ENCODE measurements at places on chromosomes 2 and 18. TPM values are rescaled to one million over a fixed set of nuclear protein-coding genes. Genes with fewer than 3 reads are reported as not detected.

GRCh38 chr2:165818920-165819319, 24.9 kb upstream of the GALNT3 start:
- DNase-seq = no peak

DNA sequence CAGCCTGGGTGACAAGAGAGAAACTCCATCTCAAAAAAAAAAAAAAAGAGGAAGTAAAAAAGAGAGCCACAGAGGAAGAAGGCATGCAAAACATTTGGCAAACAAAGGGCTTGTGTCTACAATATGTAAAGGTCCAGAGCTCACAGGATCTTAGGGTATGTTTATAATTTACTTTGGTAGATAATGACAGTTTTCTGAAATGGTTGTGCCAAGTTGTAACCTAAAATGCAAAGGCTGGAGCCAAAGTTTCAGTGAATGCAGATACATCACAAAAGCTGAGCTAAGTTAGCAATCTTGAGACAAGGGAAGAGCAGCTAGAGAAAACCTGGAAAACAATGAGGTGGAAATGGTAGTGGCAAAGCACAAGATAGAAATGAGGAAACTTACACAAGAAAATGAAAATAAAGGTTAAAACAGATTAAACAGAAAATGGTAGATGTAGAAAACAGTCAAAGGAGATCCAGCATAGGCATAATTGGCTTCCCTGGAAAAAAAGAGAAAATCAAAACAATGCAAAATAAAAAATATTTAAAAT, 77.5 kb upstream of the HK2 start:
- no peak for DNase-seq

GRCh38 chr2:111990856-111991255, 64.2 kb upstream of the TMEM87B start:
- no peak for DNase-seq

Gene STARD6
- not detected for total RNA-seq

Gene MAPK4
- total RNA-seq = not detected

- no peak for DNase-seq
Measured at GRCh38 chr2:47010176-47010575, 94.6 kb upstream of the MCFD2 start.

DNA sequence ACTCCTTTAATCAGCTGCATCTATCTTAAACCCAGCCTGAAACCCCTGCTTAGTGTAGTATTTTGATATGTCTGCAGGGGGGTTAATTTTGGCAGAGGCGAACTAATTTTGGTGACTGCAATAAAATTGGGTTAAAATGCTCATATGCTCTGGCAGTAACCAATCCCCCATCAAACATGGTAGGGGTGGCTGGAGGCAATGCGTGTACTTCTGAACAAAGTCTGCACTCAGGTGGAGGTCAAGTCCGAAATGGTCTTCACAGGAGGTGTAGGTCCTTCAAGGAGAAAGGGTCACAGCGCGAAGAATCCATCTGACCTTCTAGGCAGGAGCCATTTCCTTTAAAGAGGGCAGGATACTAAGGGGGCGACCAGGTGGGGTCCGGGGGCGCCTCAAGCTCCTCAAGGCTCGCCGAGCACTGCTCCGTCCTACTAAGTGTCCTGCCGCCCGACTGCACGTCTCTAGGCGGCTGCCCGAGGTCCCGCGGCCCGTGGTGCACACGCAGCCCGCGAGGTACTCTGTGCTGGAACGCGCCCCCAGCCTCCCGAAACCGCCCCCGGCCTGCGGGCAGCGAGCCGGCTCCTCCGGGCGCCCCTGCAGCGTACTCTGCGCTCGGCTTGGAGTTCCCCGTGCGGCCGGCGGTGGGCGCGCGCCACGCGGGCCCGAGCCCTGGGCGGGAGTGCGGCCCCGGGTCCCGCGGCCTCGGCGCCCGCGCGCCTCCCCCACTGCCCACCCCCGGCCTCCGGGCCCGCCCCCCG, 1.7 kb upstream of the LDLRAD4 start:
- peak; percentile 62 for DNase-seq

Gene CHRND
- total RNA-seq = not detected

- no peak for DNase-seq
Measured at GRCh38 chr18:41324020-41324791, 630.8 kb upstream of the PIK3C3 start.

DNA sequence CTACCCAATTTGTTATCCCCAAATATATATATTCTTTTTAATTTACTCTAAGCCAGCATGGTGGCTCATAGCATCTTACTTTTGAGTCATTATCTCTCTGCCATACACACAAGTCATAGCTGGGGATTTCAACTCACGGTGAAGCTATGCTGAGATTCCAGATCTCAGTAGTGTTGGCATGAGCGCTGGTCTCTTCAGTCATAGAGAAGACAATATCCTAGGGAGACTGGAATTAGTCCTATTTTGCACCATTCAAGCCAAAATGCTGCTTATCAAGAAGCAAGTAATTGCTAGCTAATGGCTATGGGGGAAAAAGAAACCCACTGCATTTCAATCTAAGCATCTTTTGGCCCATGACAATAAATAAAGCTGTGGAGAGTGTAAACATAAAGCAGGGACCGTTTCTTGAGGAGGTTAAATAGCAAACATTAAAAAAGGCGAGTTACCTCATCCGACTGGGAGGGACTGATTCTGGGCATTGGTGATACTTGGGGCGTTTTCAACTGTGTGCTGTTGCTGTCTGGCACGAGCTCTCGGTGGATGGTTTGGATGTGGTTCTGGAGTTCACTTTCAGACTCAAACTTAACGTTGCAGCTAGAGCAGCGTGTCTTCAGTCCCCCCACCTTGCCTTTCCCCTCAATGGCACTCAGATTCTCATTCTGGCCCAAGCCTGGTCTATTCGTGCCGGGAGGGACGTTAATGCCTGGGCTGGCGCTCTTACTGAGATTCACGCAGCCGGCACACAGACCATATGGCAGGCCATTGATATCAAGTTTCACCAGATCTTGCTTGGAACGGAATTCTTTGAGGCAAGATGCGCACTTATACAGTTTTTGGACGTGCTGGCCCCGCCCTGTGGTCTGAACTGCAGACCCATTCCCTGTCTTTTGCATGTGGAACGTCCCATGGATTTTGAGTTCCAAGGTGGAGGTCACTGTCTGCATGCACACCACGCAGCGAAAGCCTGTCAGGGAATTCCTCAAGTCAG, 127.8 kb downstream of the ZNF521 start:
- no peak for DNase-seq

Data from Peyer's patch (tissue), 4 donors.